ENCODE measurements at places on chromosomes 3 and 15.

DNA sequence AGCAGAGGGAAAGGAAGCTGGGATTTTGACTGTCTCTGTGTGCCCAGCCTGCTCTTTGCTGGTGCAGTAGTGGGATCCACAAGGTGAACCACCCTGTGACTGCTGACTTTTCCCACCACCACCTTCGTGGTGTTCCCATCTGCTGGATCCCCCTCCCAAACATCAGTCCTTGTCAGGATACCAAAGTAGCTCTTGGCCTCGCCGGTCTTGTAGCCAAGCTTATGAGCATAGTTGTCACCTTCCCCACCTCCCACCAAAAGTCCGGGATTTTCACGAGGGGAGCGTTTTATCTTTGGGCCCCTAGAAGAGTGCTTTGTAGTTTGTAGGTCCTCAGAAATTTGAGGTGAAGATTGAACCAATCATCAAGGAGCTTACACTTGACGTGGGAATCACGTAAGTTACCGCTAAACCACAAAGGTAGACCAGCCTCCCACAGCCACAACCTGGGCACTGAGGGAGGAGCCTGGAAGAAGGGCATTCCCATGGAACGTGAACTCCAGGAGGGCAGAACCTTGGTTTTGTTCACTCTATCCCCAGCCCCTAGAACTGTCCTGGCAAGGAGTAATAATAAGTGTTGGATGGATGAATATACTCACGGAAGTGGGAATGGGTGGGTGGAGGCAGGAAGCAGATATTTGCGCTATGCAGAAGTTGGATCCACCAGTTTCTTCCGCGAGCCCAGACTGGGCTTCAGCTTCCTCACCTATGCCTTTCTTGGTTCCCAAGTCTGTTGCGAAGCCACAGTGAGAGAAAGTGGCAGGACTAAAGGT is 814 bp upstream of the TEX264 start:
- DNase-seq, result no peak

- no peak for DNase-seq
Observed at GRCh38 chr3:4061783-4062360, 241.3 kb upstream of the SETMAR start.

DNA sequence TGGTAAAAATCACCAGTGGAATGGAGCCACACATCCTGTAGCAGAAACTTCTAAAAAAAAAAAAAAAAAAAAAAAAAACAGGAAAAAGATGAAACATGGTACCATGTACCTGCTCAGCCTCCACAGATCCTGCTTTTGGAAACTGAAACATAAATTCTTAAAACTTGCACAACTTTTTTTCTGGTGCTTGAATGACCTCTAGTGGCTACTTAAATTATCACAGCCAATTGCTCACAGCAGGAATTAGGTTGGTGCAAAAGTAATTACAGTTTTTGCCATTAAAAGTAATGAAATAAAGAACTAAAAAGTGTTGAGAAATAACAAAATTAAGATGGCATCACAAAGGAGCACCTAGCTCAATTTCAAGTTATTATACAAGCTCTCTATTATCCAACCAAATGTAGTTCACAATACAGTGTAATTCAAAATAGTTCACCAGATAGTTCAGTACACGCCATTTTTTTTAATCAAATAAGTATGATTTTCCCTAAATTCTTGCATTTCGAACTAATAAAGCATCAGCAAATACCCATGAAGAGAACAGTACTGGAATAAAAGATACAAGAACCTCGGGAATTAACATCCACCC is 80.6 kb downstream of the ULK4 start:
- DNase-seq, result peak; percentile 35

GRCh38 chr3:2643606-2644005 is 466.6 kb downstream of the IL5RA start:
- DNase-seq, result no peak

DNA sequence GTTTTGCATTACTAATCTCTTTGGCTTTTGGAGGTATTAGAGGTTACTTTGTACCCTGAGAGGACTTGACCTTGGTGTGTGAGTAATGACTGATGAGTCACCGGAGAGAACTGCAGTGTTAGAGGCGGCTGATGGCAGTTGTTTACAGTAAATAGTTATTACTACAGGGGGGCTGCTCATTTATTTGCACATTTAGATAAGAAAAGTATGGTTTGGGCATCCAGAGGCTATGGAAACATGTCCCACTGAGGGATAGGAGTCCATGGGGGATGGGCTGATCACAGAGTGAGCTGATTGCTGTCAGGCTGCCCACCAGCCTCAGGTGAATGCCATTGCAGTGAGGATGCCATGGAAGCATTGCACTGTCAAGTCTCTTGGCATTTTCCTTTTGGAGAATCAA is 17.3 kb upstream of the STAC start:
- no peak for DNase-seq

DNA sequence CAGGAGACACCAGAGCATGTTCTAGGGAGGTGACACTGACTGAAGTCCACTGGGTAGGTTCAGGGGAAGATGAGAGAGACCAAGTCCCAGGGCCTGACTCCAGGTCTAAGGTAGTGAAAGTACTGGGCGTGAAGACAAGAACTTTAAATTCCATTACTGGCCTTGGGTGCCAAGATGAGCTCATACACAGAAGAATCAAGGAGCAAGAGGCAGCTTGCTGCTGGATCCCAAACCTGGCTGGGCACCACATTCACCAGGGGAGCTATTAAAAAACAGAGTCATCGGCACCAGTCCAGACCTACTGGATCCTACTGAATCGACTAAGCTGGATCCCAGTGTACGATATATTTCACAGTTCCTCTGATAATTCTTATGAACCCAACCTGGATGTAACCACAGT is 42.1 kb upstream of the ATG7 start:
- DNase-seq, result no peak

- DNase-seq, result no peak
Observed at GRCh38 chr3:162569314-162569713, 1072.7 kb downstream of the OTOL1 start.

DNA sequence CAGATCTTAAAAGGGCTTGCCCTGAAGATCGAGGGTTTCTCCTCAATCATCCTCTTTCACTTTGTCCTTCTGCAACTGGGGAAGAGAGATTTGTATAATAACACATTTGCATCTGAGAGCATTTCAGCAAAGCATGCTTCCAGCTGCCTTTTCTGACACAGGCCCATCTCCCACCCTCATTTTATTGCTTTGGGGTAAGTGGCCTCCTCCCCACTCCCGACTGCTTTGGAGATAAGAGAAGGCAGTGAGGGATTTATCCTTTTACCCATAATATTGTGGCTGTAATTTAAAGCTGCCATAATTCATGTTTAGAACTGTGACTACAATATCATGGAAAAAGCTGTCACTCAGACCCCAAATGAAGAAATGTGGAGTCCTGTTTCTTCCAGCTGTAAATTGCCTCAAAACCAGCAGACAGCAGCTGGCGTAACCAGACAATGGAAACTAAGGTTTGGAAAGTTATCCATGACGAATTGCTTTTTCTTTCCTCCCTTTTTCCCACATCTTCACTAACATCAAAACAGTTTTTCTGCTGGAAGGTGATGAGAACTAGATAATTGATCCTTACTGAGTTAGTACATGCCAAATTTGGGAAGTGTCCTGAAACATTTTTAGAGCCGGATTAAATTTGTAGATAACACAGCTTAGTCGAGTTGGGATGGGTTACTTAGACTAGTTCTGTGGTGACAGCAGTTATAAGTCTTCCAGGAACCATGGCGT is 104.2 kb upstream of the PFN2 start:
- DNase-seq, result no peak

DNA sequence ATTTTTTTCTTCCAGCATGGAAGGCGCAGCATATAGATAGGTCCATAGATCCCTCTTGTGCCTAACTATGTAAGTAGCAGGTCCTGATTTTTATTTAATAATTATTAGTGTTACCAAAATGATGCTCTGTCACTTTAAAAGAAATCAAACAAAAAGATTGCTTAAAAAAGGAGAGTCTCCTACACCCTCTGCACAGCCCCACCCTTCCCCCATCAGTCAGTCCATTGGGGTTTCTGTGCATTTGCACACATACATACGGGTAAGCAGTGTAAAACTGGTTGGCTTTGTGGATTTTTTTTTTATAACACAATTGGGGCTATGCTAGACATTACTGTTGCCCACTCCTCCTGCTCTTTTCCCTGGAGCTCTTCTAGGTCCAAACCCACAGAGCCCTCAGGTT is 7.0 kb upstream of the RPP14 start:
- DNase-seq, result no peak

- DNase-seq, result no peak
Observed at GRCh38 chr3:86838927-86839326, 152.0 kb downstream of the VGLL3 start.

GRCh38 chr15:79257454-79257853 is 25.1 kb upstream of the ANKRD34C start:
- DNase-seq, result no peak

- peak; percentile 95 for DNase-seq
Observed at GRCh38 chr3:9792405-9793160, at the start of the genes ARPC4 and TADA3. Gene ARPC4, plus strand, starts transcription at chr3:9793082. Its CDS starts 40 bp downstream, at chr3:9793122. Gene TADA3, minus strand, starts transcription at chr3:9792473. Its CDS starts 1,007 bp downstream, at chr3:9791466.

GRCh38 chr3:187196573-187197334 is 532 bp upstream of the RTP1 start:
- DNase-seq, result no peak

DNA sequence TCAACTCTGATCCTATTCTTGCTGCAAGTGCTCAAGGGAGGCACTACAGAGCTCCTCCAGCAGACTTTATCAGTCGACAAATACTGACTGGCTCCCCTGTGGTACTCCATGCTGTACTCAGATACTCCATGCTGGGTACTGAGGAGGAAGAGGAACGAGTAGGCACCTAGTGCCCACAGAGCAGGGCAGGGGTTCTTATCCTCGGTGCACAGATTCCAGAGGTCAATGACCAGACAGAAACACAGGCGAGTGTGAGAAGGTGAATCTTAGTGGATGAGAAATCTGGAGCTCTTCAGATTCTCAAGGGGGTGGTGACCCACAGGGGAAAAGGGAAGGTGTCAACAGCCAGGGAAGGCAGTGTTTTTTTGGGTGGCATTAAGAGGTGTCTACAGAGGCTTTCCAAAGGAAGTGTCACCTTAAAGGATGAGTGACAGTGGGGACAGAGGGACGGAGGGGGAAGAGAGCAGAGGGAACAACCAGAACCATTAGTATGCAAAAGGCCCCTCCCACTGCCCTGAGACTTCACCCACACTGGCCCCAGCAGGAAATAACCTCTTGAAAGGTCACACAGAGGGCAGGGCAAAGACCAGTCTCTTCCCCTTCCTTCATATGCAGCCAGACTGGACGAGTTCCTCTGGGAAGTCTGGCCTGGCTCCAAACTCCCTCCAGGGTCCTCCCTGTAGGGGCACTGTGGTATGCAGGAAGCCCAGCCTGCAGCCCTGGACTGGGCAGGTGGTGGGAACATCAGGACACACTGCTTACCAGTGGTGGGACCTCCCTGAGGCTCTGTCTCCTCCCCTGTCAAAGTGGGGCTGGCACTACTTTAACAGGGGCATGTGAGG is 27.5 kb downstream of the CCDC12 start:
- DNase-seq, result no peak

Data from hematopoietic multipotent progenitor cell treated with erythropoietin and hydrocortisone succinate and interleukin-3 and kit ligand, for 15 days (in vitro differentiated cells).